ENCODE measurements at places on chromosomes 16 and 17.
A peak's percentile ranks its signal among the peaks of the same experiment; 100 is the strongest.

- DNase-seq: no peak
Observed at GRCh38 chr17:42291129-42291528, 2.8 kb downstream of the STAT5A start.

GRCh38 chr17:41571561-41572434 is at the start of gene KRT9:
KRT9 (minus strand) TSS chr17:41572059; CDS start chr17:41571992, 67 bp downstream.
- DNase-seq: no peak

- no peak for DNase-seq
Observed at GRCh38 chr17:30263552-30264333, 28.0 kb downstream of the BLMH start.

DNA sequence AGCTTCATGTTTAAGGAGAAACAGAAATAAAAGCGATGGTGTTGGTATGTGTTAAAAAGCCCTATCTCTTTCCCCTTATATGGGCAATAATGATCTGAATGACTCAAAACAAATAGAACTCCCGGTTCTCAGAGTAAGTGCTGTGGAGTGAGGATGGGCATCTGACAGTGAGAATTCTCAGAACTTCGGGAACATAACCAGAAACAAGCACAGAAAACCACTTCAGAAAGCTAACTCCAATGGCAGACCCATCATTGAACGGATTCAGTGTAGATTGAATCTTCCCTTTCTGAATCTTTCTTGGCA is 67.2 kb downstream of the CDH8 start:
- no peak for DNase-seq

GRCh38 chr17:64420143-64420670 is 28.7 kb upstream of the MILR1 start:
- DNase-seq: no peak

GRCh38 chr17:72187556-72187955 is 66.7 kb downstream of the SOX9 start:
- no peak for DNase-seq

GRCh38 chr17:55090079-55090492 is 121.5 kb downstream of the STXBP4 start:
- DNase-seq: peak; percentile 12
